Myometrial cell (primary cell): ENCODE measurements at places on chromosomes 7 and 10. TPM values are rescaled to one million over a fixed set of nuclear protein-coding genes. Genes with fewer than 3 reads are reported as not detected.

THAP5 gene
- total RNA-seq = 11.8 and 12.9 TPM in 2 replicates

SORBS1 gene
- 0.35 and 0.86 TPM in 2 replicates for total RNA-seq

P4HA1 gene
- 86.2 and 102 TPM in 2 replicates for total RNA-seq

ANXA11 gene
- total RNA-seq = 201 and 205 TPM in 2 replicates

LRRN3 gene
- total RNA-seq = 4.1 and 7.5 TPM in 2 replicates

FAM237B gene
- not detected in 2 replicates for total RNA-seq

FANK1 gene
- total RNA-seq = 0.71 and 1.4 TPM in 2 replicates

LIPM gene
- not detected in 2 replicates for total RNA-seq

GNAT3 gene
- total RNA-seq = not detected in 2 replicates

SPDYE3 gene
- total RNA-seq = not detected in 2 replicates

FGFR2 gene
- not detected in 2 replicates for total RNA-seq

FOXP2 gene
- under 0.01 and 0.53 TPM in 2 replicates for total RNA-seq

ADCYAP1R1 gene
- total RNA-seq = not detected in 2 replicates

LEP gene
- total RNA-seq = not detected in 2 replicates

BTBD16 gene
- total RNA-seq = not detected in 2 replicates

LRCH4 gene
- 39.8 and 45.4 TPM in 2 replicates for total RNA-seq

RELN gene
- 0.29 and 4.4 TPM in 2 replicates for total RNA-seq

CPEB3 gene
- total RNA-seq = 0.29 and 0.53 TPM in 2 replicates

COL13A1 gene
- 21.3 and 23.1 TPM in 2 replicates for total RNA-seq

GPRIN2 gene
- not detected in 2 replicates for total RNA-seq

PHYH gene
- 11.5 and 16.1 TPM in 2 replicates for total RNA-seq

GIMAP1 gene
- total RNA-seq = not detected in 2 replicates

EBLN1 gene
- not detected in 2 replicates for total RNA-seq

GLI3 gene
- total RNA-seq = 1.7 and 3.9 TPM in 2 replicates

UROS gene
- 48.7 and 61.3 TPM in 2 replicates for total RNA-seq

PSD gene
- 9.2 and 14.1 TPM in 2 replicates for total RNA-seq

BLNK gene
- not detected in 2 replicates for total RNA-seq

OR6V1 gene
- not detected in 2 replicates for total RNA-seq

OR9A2 gene
- total RNA-seq = not detected in 2 replicates

INSYN2A gene
- total RNA-seq = under 0.01 TPM in 2 replicates

ZNF467 gene
- 1.4 and 3.0 TPM in 2 replicates for total RNA-seq

NUTM2B gene
- 0.29 TPM in 1 of 2 replicates, not detected in the other for total RNA-seq

CALCR gene
- not detected in 2 replicates for total RNA-seq

ZNF862 gene
- 6.9 and 10.5 TPM in 2 replicates for total RNA-seq

ZNF804B gene
- not detected in 2 replicates for total RNA-seq

SLC26A5 gene
- not detected in 2 replicates for total RNA-seq

OAT gene
- 191 and 242 TPM in 2 replicates for total RNA-seq

SPDYE11 gene
- total RNA-seq = not detected in 2 replicates

SAMD9 gene
- 8.4 and 14.4 TPM in 2 replicates for total RNA-seq

CDH23 gene
- total RNA-seq = not detected in 2 replicates

UNCX gene
- total RNA-seq = not detected in 2 replicates

TRIM74 gene
- total RNA-seq = not detected in 2 replicates

BBS9 gene
- 14.5 and 19.6 TPM in 2 replicates for total RNA-seq

STRIP2 gene
- total RNA-seq = 5.8 and 6.1 TPM in 2 replicates

KAT6B gene
- total RNA-seq = 5.5 and 7.1 TPM in 2 replicates
